ENCODE measurements at places on chromosomes 5 and 9.

GRCh38 chr5:1948663-1949191, 66.0 kb upstream of the IRX4 start:
- no peak for DNase-seq

GRCh38 chr9:78320030-78320693, 23.2 kb downstream of the PSAT1 start:
- no peak for DNase-seq

GRCh38 chr9:71638627-71639026, 129.7 kb downstream of the CEMIP2 start:
- DNase-seq, result no peak

DNA sequence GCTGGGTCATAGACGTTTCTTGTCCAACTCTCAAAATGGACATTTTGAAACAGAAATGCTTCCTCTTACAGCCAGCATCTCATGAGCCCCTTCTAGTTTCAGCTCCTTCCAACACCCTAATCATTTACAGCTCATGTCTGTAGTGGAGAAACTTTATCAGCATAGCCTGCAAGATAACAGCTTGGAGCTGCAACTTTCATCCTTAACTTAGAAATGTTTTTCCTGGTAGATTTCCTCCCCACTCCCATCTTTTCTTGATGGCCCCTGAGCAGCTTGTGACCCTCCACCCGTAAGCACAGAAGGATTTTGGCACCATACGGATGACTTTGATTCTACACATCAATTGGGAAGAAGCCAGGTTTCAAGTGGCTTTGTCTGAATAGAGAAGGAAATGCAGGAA, 53.5 kb upstream of the TGFBR1 start:
- no peak for DNase-seq

- no peak for DNase-seq
Measured at GRCh38 chr5:36073595-36074216, 7.0 kb upstream of the UGT3A2 start.

DNA sequence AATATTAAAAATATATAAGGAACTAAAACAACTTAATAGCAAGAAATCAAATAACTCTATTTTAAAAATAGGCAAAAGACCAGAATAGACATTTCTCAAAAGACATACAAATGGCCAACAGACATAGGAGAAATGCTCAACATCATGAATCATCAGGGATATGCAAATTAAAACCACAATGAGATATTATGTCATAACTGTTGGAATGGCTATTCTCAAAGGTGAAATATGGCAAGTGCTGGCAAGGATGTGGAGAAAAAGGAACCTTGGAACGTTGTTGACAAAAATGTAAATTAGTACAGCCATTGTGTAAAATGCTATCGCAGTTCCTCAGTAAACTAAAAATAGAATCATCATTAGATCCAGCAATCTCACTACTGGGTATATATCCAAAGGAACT, 468.5 kb downstream of the NFIB start:
- no peak for DNase-seq

GRCh38 chr9:98363644-98364043, 108.2 kb upstream of the TBC1D2 start:
- no peak for DNase-seq

DNA sequence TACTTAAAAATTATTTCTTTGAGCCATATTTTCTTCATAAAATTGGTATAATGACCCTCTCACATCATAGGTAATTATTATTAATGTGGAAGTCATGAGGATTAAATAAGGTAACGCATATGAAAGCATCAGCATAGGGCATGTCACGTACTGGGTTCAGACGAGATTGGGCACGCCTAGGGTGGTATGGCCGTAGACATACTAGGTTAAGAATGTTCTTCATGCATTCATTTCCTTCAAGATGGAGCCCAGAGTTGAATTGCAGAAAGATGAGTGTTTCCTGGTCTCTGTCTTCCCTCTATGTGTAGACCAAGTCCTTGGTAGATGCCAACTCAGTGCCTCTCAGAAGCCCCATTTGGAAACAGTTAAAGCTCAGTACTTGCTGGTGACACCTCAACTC, 174.1 kb upstream of the CLINT1 start:
- DNase-seq, result no peak

GRCh38 chr9:125532812-125533594, 174.0 kb downstream of the MAPKAP1 start:
- no peak for DNase-seq

- no peak for DNase-seq
Measured at GRCh38 chr9:6149315-6149714, 66.3 kb upstream of the IL33 start.

DNA sequence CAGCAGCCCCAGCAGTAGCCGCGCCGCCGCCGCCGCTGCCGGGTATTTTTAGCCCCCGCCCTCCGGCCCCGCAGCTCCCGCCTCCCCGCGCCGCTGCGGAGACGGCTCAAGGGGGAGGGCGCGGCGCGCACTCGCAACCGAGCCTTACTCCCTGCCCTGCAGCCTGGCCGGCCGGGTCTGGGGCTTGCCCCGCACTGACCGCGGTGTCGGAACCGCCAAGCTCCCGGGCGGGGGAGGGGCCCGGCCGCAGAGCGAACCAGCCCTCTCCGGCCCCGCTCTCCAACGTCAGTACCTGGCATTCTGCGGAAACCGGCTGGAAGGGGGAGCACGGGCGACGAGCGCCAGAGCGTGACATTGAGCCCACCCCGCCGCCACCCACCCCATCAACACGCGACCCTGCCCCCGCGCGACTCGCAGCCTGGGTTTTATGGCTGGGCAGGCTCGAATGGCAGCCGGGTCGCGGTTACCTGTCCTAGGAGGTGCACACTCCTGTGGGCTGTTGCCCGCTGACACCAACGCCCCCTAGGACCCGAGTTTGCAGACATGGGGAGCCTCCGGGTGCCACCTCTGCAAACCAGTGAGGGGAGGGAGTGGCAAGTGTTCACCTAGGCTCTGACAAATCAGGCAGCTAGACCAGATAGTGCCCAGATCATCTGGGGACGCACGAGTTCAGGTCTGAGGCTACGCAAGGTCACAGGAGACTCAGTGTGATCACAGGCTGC, at the start of gene ACSL6:
TSS of gene ACSL6 (minus strand) at position 37 of the 722 bp plus-strand sequence. CDS start 105 bp downstream, outside the sequence.
- DNase-seq, result no peak

GRCh38 chr5:137622850-137623249, 113.0 kb downstream of the KLHL3 start:
- DNase-seq, result peak; percentile 78

- peak; percentile 23 for DNase-seq
Measured at GRCh38 chr9:79471580-79472543, 99.9 kb upstream of the TLE4 start.

DNA sequence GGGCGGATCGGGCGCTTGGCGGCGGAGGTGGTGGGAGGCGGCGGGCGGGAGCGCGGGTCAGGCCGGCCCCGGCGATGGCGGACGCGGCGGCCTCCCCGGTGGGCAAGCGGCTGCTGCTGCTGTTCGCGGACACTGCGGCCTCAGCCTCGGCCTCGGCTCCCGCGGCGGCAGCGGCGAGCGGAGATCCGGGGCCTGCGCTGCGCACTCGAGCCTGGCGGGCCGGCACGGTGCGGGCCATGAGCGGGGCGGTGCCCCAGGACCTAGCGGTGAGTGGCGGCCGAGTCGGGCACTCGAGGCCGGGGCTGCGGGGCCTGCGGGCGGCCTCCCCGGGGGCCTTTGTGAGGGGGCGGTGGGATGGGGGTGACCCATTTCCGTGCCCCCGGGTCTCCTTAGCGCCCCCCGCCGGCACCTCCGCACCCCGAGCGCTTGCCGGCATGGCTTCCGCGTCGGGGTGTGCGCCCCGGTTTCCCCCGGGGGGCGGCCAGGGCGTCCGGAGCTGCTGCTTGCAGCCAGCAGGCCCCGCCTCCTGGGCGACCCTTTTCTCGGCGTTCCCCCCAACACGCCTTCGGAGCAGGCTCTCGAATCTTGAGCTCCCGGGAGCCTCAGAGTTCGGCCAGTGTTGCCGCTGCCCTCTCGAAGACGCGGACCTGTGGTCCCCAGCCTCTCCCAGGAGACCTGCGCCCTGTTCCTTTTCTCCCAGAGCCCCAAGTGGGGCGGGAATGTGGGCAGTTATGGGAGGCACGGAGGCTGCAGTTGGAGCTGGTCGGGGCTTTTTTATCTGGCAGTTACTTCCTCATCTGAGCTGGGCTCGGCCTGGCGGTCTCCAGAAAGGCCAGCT, 456 bp downstream of the KDM3B start:
- peak; percentile 38 for DNase-seq

- DNase-seq, result no peak
Measured at GRCh38 chr5:72154076-72154756, 46.9 kb downstream of the MAP1B start.

DNA sequence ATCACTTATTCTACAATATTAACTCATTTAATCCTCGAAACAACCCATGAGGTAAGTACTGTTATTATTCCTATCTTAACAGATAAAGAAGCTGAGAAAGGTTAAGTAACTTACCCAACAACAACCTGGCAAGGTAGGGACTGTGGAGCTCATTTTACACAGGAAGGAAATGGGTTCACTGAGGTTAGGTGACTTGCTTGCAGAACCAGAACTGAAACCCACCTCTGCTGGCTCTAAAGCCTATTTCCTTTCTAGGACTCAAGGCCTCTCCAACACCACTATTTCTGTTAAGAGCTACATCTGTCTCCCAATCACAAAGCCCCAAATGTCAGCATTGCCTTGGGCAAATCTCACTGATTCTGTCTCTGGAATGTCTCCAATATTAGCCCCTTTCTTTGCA, 38.9 kb upstream of the IFNK start:
- DNase-seq, result no peak

- DNase-seq, result no peak
Measured at GRCh38 chr5:141877356-141878185, 639 bp downstream of the PCDH1 start.
